ENCODE measurements at places on chromosomes 13 and 19. TPM values are rescaled to one million over a fixed set of nuclear protein-coding genes. Genes with fewer than 3 reads are reported as not detected.

DNA sequence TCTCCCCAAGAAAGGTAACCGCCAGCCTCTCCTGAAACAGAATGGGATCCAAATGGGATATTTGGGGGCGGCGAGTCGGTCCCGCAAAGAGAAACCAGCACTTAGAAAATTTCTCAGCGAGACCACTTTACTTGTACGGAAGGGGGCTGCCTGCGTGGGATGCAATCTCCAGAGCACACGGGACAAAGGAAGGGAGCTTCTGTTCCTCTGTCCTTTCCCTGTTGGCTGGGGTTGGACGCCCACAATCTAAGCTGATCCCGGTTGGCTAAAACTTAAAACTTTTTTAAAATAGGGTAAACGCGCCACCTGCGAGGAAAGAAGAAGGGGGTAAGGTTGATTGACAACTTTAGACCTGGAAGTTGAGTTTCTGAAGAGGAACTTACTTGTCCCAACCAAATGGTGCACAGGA is 826 bp upstream of the BSG start:
- H3K4me1 ChIP-seq: peaks cover 47% of the 10 kb centered on the region
- peak overlapping the region; percentile 96 for H3K27ac ChIP-seq
- no peaks in the 10 kb centered on the region for H3K27me3 ChIP-seq
- H3K36me3 ChIP-seq: no peaks in the 10 kb centered on the region
- peak overlapping the region; percentile 97 for H3K4me3 ChIP-seq

Gene UPF1
- 36.7 TPM for polyA plus RNA-seq

- H3K27ac ChIP-seq: no peak overlapping the region
- H3K4me3 ChIP-seq: no peak overlapping the region
- H3K36me3 ChIP-seq: no peaks in the 10 kb centered on the region
- peaks cover 30% of the 10 kb centered on the region for H3K4me1 ChIP-seq
Measured at GRCh38 chr19:11377756-11378155, 3.3 kb downstream of the SWSAP1 start.

DNA sequence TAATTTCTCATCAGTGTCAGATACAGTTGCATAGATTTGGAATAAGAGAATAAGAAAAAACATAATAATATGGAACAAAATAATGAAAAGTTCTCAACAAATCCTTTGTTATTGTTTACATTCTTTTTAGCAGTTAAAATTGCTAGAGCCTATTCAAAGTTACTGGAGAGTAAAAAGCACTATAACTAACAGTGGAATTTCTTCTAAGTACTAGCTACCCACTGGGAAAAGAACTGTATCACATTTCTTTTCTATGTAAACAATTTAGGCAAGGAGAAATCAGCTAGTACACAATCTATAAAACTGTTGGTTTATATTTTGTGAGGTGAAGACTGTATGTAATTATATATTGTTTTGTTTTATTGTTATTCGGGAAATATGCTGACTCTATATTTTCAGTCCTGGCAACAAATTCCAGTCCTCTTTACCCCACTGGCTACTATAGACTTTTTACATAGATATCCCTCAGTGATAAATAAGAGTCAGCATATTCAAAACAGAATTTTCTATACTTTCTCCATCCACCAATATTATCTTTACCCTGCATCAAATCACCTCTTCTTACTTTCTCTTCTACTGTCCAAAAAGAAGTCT is 222.0 kb downstream of the PCDH9 start:
- no peaks in the 10 kb centered on the region for H3K4me1 ChIP-seq
- no peak overlapping the region for H3K4me3 ChIP-seq
- no peaks in the 10 kb centered on the region for H3K27me3 ChIP-seq
- no peaks in the 10 kb centered on the region for H3K36me3 ChIP-seq
- no peak for DNase-seq

Gene AKT2
- polyA plus RNA-seq: 57.6 TPM

DNA sequence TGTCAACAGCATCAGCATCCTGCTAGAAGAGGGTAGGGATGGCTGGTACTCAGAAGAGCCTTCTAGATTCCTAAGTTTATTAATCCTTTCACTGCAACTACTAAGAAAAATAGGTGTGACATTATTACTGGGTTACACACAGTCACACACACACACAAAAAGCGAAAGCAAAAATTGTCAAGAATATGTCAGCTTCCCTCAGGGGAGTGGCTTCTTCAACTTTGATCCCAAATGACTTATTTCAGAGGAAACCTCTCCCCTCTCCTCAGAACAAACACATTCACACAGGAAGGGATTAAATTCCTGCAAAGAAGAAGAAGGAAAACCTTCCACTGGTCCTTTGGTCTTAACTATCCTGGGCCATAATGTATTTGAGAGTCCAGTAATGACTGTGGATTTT is 20.1 kb upstream of the IGFL1 start:
- H3K4me1 ChIP-seq: peaks cover 18% of the 10 kb centered on the region
- no peaks in the 10 kb centered on the region for H3K27me3 ChIP-seq
- H3K27ac ChIP-seq: no peak overlapping the region
- H3K4me3 ChIP-seq: no peak overlapping the region
- H3K36me3 ChIP-seq: no peaks in the 10 kb centered on the region

- no peak overlapping the region for H3K27ac ChIP-seq
- no peaks in the 10 kb centered on the region for H3K27me3 ChIP-seq
- peaks cover 6% of the 10 kb centered on the region for H3K4me1 ChIP-seq
- no peak for DNase-seq
- H3K36me3 ChIP-seq: no peaks in the 10 kb centered on the region
- H3K4me3 ChIP-seq: peak overlapping the region; percentile 61
Measured at GRCh38 chr13:46176756-46177155, 5.2 kb downstream of the LCP1 start.

Gene PRKCSH
- 96.9 TPM for polyA plus RNA-seq

GRCh38 chr13:80477661-80478443 is 136.9 kb upstream of the SPRY2 start:
- H3K36me3 ChIP-seq: no peaks in the 10 kb centered on the region
- no peaks in the 10 kb centered on the region for H3K27me3 ChIP-seq
- peaks cover 16% of the 10 kb centered on the region for H3K4me1 ChIP-seq
- no peak overlapping the region for H3K27ac ChIP-seq

Gene SUGT1
- 55.9 TPM for polyA plus RNA-seq

- H3K27me3 ChIP-seq: no peaks in the 10 kb centered on the region
- H3K4me3 ChIP-seq: peak overlapping the region; percentile 69
- no peaks in the 10 kb centered on the region for H3K36me3 ChIP-seq
- H3K4me1 ChIP-seq: peaks cover 24% of the 10 kb centered on the region
Measured at GRCh38 chr19:38616265-38616664, 1.5 kb downstream of the MAP4K1 start.

- H3K4me1 ChIP-seq: peaks cover 100% of the 10 kb centered on the region
- DNase-seq: no peak
- no peaks in the 10 kb centered on the region for H3K27me3 ChIP-seq
- no peak overlapping the region for H3K4me3 ChIP-seq
Measured at GRCh38 chr19:5958074-5958850, 19.7 kb downstream of the RANBP3 start.

DNA sequence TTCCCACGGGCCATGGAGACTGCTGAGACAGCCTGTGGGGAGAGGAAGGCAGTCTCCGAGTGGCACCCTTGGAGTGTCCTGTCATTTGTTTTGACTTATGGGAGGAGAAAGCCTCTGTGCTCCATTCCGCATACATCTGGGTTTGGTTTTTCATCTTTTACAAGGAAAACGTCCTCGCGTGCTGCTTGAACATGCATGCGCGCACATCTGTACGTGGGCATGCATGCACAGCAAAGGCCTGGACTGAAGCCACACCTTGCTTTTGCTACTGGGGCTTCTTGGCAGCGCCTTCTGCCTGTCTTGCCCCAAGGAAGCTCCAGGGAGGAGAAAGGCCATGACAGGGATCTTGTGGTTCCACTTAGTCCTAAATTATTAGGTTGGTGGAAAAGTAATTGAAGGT is 44.0 kb downstream of the SUGP2 start:
- no peaks in the 10 kb centered on the region for H3K36me3 ChIP-seq
- DNase-seq: no peak
- H3K27me3 ChIP-seq: no peaks in the 10 kb centered on the region
- H3K4me3 ChIP-seq: no peak overlapping the region
- no peak overlapping the region for H3K27ac ChIP-seq
- peaks cover 10% of the 10 kb centered on the region for H3K4me1 ChIP-seq

GRCh38 chr13:88000787-88001186 is 329.6 kb downstream of the SLITRK5 start:
- no peaks in the 10 kb centered on the region for H3K27me3 ChIP-seq
- DNase-seq: no peak
- no peak overlapping the region for H3K27ac ChIP-seq
- no peak overlapping the region for H3K4me3 ChIP-seq
- no peaks in the 10 kb centered on the region for H3K36me3 ChIP-seq

GRCh38 chr19:4454747-4455718 is 2.6 kb downstream of the UBXN6 start:
- H3K4me3 ChIP-seq: no peak overlapping the region
- peak overlapping the region; percentile 69 for H3K27ac ChIP-seq
- H3K4me1 ChIP-seq: peaks cover 26% of the 10 kb centered on the region
- H3K27me3 ChIP-seq: no peaks in the 10 kb centered on the region
- DNase-seq: no peak

DNA sequence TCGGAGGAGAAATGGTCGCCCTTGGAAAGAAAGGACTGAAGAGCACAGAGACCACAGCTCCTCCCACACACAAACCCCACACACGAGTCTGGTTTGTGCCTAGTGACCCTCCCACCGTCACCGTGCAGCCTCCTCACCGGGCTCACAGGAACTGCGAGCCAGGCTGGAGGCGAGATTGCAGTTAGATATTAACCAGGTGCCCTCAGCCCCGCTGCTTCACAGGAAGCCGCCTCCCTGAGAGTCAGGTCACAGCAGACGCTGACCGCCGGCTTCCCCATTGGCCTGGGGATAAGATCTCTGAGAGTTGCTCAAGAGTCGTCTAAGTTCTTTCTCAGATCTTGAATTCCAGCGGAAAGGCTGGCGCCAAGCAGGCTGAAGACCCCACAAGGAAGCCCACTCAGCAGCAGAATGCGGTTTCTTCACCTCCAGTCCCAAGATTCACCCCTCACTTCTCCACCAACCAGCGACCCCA is 870 bp downstream of the ZNF44 start:
- peaks cover 51% of the 10 kb centered on the region for H3K4me1 ChIP-seq
- no peaks in the 10 kb centered on the region for H3K27me3 ChIP-seq
- peak overlapping the region; percentile 97 for H3K27ac ChIP-seq

- H3K36me3 ChIP-seq: no peaks in the 10 kb centered on the region
- no peak for DNase-seq
- H3K27me3 ChIP-seq: no peaks in the 10 kb centered on the region
- H3K4me3 ChIP-seq: no peak overlapping the region
Measured at GRCh38 chr13:111914241-111915103, 152.5 kb upstream of the SOX1 start.

DNA sequence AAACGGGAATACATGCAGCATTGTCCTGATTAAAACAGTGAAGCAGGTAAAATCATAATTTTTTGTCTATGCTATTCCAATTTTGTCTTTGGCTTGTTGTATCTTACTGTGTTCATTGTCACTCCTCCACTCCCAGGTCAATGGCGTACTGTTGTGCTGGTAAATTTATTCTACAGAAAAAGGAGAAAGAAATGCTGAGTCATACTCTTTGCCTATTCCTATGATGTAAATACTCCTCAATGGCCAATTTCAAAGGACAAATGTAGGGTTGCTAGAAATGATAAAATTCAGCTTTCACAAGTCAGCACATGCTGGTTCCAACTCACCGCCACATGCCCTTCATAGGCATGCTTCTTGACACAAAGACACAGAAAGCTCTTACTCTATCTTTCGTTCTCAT is 694.4 kb upstream of the PCDH20 start:
- no peaks in the 10 kb centered on the region for H3K4me1 ChIP-seq
- H3K27ac ChIP-seq: no peak overlapping the region
- H3K4me3 ChIP-seq: no peak overlapping the region
- DNase-seq: no peak
- H3K36me3 ChIP-seq: no peaks in the 10 kb centered on the region
- H3K27me3 ChIP-seq: no peaks in the 10 kb centered on the region

Data from heart right ventricle (tissue), 16 donors.